ENCODE measurements at places on chromosomes 12 and 14.
A peak's percentile ranks its signal among the peaks of the same experiment; 100 is the strongest.

- DNase-seq, result no peak
These were observed 91.0 kb upstream of the MED13L start for GRCh38 chr12:116368196-116369194.

DNA sequence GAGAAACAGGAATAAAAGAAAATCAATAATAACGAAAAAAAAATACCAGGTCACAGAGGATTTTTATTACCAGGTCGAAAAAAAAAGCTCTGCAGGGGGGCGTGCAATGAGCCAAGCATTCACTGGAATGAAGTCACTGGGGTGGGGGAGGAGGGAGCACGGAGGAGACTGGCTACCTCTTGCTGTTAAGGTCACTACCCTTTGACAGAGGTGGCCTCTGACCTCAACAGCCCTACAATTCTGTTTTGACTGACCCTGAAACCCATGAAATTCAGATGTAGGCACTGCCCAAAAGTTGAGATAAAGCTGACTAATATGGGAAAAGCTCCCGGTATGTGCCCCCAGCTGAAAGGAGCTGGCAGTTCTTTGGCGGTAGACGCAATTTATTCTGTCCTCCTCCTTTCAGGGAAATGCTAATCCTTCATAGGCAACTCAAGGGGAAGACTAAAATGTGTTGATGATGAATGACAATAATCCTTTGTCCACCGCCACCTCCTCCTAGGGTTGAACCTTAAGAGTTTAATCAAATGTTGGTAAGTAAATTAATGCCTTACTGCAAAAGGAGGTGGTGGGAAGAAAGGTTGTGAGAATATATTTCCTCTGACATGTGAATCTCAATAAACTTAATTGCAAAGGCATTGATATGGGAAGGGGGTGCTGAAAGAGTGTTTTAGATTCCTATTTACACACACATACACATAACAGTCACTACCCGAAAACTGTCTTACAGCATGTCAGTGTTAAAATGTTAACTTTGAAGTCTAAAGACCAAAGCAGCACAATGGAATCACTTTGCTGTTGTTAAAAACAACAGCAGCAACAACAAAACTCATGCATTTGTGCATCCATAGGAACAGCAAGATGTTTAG is 6.3 kb upstream of the RIC8B start:
- no peak for DNase-seq

GRCh38 chr12:120980800-120981368 is 2.5 kb downstream of the HNF1A start:
- DNase-seq, result no peak

GRCh38 chr12:20377750-20378149 is 9.4 kb downstream of the PDE3A start:
- DNase-seq, result no peak

DNA sequence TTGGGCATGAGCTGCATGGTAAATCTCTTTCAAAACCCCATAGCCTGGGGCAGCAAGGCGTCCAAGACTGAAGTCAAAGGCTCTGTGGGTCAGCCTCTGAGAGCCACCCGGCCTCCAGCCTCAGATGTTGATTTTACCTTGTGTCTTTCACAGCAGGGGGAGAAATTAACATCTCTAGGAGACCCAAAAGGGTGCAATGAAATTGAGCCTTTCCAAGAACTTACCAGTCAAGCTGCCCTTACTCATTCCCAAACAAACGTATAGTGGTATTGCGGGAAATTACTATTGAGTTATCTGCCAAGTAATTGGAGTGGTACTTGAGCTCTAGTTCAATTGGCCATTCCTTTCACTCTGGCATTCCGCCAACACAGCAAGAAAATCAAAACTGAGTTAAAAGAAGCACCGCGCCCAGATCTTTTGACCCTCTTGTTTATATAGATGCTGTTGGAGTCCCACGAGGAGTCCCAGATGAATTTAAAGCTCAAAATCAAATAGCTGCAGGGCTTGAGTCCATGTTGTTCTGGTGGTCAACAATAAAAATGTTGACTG is 380.7 kb upstream of the SYT1 start:
- DNase-seq, result no peak

GRCh38 chr14:71529848-71530247 is 402.4 kb upstream of the RGS6 start:
- no peak for DNase-seq

- DNase-seq, result no peak
These were observed 12.8 kb downstream of the ADGRD1 start for GRCh38 chr12:130966443-130967030.

DNA sequence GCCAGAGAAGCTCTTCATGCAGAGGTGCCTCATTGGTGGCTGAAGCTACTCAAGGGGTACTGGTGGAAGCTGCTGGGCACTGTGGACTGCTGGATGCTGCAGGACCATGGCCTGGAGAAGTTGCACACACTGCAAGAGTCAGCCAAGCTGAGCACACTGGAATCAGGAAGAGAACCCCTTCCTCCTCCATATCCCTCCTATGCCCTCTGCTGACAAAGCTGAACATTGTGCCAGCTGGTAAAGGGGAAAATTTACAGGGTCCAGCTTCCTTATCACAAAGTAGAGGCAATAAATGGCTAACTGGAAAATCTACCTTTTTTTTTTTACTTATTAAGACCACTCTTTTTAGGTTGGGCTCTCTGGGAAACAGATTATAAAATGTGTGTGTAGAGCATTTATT is 6.5 kb downstream of the CCDC175 start:
- no peak for DNase-seq

GRCh38 chr12:59873136-59873535 is 277.3 kb downstream of the SLC16A7 start:
- no peak for DNase-seq

GRCh38 chr12:19245666-19246065 is 116.1 kb downstream of the PLEKHA5 start:
- no peak for DNase-seq

DNA sequence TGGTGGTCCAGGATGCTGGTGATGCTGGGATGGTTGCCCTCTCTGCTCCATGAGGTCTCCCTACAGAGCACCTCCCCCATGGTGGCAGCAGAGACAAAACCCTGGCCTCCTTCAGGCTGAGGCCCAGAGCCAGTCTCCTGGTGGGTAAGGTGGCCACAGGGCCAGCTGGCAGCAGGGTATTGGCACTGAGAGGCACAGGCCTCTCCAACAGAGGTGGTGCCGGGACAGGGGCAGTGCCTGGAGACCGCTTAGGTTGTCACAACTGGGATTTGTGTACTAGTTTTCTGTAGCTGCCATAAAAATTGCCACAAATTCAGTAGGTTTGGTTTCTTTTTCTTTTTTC is 6.1 kb upstream of the MTA1 start:
- DNase-seq, result no peak

- DNase-seq, result peak; percentile 57
These were observed 27.8 kb downstream of the ANKRD9 start for GRCh38 chr14:102481791-102482238.

DNA sequence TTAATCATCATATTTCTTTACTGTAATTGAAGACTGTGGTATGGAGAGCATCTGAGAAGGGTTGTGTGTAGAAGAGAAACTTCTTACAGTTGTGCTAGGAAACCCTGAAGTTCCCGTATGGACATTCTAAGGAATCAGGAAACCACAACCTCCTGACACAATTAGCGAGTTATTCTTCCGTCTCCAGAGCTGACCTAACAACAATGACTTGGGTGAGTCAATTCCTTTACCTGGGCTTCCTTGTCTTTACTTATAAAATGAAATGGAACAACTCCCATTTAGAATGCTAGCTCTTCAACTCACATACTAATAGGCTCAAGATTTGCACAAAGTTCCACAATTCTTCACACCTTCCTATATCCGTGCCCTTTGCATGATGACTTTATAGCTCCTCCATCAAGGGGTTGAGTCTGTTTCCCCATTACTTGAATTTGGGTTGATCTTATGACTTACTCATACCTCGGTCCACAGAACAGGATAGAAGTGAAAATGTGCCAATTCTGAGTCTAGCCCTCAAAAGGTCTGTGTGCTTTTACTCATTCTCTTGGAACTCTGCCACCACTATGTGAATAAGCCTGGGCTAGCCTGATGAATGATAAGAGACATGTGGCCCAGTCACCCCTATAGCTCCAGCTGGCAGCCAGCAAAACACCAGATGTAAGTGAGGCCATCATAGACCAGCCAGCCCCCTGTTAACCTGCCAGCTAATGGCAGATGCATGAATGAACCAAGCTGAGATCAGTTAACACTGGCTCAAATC is 459.4 kb downstream of the ETNK1 start:
- peak; percentile 93 for DNase-seq

- DNase-seq, result peak; percentile 54
These were observed 51.2 kb downstream of the ACSS3 start for GRCh38 chr12:81128930-81129554.

- DNase-seq, result no peak
These were observed 428.9 kb upstream of the ATXN7L3B start for GRCh38 chr12:74108729-74109128.

DNA sequence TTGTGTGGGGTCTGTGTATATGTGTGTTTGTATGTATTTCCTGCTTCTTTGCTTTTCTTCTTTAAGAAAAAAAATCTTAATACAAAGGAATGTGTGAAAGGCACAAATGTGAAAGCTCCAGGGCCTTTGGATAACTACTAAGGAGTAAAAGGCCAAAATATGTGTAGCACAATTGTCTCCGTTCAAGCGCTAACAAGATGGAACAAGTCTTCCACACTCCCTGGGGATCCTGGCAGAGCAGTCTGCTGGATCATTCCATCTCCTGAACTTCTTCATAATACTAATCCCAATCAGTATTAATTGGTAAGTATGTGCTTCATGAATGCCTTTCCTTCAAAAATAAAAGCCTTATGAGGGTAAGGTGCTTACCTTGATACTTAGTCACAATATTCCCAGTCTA is 462.5 kb upstream of the TBX3 start:
- DNase-seq, result no peak

- peak; percentile 38 for DNase-seq
These were observed 359.9 kb downstream of the RGS6 start for GRCh38 chr14:72291908-72292688.

- DNase-seq, result no peak
These were observed 362 bp upstream of the ACYP1 start for GRCh38 chr14:75064205-75064567.

DNA sequence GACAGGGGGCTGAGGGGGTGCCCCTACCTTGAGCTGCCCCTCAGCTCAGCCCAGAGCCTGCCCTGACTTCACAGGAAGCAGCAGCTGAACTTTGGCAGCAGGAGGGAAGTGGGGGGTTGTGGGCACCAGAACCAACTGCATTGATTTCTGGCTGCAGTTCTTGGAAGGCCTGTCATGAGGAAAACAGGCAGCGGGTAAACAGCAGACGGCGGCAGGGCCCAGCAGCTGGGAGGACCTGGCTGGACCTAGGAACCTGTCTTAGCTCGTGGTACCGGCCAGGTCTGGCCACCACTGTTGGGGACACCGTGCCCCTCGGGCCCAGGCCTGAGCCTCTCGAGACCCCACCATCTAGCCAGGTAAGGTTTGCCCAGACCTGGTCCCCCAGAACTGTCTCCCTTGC is 154.2 kb upstream of the MYL2 start:
- no peak for DNase-seq

DNA sequence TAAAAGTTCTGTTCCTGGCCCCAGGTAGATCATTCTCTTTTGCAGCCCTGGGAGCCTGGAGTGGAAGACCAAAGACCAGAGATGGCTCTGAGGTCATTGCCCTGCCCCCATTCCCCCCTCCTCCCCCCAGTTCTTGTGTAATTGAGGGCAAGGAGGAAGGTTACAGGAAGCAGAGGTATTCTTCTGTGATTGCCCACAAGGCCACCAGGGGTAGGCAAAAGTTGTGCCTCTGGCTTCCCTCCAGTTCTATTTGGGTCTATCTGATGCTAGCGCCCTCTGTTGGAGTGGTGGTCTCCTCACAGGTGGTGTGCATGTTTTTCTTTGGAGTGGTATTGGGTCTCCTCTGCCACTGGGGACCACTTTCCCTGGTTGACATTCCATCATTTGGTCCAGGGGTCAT is 41.2 kb upstream of the CRY1 start:
- no peak for DNase-seq

- no peak for DNase-seq
These were observed 286.6 kb upstream of the KITLG start for GRCh38 chr12:88866881-88867280.

- no peak for DNase-seq
These were observed 34.7 kb downstream of the SETD3 start for GRCh38 chr14:99445931-99446330.

- DNase-seq, result no peak
These were observed 5.6 kb upstream of the IL26 start for GRCh38 chr12:68231229-68231628.

GRCh38 chr14:59534361-59534987 is 42.1 kb downstream of the CCDC175 start:
- DNase-seq, result peak; percentile 49

DNA sequence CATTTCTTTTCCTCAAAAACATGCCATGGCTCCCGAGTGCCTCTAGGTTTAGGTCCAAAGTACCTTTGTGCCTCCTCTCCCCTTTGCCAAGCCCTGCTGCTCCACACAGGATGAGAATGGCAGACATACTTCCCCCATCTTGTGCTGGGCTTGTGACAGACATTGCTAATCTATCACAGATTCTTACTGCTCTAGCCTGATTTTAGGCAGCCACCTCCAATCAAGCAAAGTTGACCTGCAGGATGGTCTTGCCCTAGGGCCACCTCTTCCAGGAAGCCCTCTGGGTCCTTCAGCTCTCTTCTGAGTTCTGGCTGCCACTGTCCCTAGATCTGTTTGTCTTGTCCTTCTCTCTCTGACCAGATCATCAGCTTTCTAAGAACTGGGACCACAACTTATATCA is 20.5 kb downstream of the FOXN4 start:
- no peak for DNase-seq

GRCh38 chr14:98138666-98139065 is 1133.3 kb downstream of the BCL11B start:
- DNase-seq, result no peak

DNA sequence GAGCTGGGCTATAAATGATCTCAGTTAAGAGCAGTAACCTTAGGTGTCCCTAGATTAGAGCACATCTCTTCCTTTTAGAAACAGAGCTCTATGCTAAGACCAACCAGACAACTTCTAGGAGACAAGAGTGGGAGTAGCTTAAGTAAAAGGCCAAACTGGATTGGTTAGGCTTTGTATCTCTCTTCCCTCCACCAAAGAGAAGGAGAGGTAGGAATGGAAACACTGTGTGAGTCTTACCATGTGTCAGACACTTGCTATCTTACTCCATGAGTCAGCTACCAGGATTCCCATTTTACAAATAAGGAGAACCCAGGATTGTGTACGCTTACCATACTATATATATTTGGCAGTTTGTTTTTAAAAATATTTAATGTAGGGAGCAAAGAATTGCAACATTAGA is 122.9 kb downstream of the PAX9 start:
- peak; percentile 4 for DNase-seq

GRCh38 chr14:65824285-65824977 is 411.9 kb downstream of the FUT8 start:
- peak; percentile 74 for DNase-seq

DNA sequence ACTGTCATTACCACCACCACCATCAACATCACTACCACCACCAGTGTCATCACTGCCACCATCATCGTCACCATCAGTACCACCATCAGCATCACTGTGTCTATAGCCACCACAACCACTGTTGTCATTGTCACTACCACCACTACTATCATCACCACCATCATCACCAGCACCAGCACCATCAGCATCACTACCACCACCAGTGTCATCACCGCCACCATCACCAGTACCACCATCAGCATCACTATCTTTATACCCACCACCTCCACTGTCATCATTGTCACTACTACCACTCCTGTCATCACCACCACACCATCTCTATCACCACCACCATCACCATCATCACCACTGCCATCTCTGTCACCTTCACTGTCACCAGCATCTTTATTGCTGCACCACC is 60.6 kb downstream of the BEGAIN start:
- no peak for DNase-seq

Measured in iris pigment epithelial cell (primary cell).